Amygdala (tissue), 56 donors: ENCODE measurements at places on chromosomes 5 and 9.

DNA sequence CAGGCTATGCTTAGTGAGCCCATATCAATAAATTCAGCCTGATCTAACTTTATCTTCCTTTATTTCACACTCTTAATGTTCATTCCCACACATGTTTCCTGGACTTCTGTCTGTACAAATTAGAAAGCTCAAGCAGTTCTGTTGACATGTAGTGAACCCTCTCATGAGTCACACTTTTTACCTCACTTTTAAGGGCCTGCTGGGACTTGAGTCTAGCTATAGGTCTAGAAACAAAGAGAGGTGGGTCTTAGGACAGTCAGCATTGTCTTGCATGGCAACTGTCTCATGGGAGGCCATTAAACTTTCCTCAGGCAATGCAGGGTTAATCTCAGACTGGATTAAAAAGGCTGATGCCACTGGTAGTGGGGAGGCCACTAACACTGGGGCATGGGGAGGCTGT, 8.6 kb upstream of the CCNH start:
- DNase-seq: no peak

DNA sequence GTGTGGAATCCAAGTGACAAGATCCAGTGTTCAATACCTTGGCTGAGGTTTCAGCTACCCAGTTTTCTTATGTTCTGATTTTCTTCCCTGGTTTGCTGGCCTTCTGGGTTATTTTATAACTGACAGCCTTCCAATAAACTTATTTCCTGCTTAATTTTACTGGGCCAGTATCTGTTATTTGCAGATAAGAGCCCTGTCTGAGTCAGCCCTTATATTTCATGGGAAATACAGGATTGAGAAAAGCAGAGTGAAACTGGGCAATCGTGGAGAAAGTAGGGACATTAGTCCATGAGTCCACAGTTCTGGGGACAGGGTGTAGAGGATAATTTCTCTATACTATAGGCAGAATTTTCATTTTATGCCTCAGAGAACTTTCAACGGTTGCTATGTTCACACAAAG, 32.3 kb downstream of the TMEM167A start:
- no peak for DNase-seq

DNA sequence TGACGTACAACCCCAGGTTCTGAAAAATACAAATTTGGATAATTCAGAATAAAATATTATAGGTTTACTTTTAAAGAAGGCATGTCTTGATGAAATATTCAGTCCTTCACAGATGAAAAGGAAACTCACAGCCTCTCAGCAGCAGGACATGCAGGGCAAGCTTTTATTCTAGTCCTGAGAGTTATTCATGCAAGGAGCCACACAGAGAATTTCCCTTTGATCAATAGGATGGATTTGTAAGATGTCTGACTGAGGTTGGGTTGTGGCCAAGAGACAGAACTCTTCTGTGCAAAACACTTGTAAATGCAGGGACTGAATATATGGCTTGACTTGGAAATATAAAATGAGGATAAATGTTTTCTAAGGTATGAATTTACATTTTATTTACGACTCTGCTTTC, 48.8 kb upstream of the TBCA start:
- DNase-seq: no peak

- no peak for DNase-seq
Measured at GRCh38 chr9:82038897-82039296, 50.3 kb downstream of the SPATA31D1 start.

- no peak for DNase-seq
Measured at GRCh38 chr5:6188344-6188743, 190.0 kb downstream of the MED10 start.

DNA sequence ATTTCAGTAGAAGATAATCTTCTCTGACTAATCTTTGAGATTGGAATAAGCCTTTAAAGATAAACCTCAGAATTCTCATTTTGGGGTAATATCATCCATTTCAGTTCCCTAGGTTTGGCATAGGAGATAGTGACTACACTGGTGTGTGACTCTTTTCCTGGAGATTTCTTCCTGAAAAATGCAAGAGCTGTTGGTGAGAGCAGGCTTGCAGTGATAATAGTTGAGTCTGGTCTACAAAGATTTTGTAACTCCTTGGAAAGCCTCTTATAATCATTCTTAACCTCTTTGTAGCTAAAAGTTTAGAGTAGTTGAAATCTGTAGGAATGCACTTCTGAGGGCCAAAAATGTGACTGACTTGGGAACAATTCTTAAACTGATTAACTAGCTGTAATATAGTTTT, 23.4 kb downstream of the RANBP17 start:
- DNase-seq: no peak

DNA sequence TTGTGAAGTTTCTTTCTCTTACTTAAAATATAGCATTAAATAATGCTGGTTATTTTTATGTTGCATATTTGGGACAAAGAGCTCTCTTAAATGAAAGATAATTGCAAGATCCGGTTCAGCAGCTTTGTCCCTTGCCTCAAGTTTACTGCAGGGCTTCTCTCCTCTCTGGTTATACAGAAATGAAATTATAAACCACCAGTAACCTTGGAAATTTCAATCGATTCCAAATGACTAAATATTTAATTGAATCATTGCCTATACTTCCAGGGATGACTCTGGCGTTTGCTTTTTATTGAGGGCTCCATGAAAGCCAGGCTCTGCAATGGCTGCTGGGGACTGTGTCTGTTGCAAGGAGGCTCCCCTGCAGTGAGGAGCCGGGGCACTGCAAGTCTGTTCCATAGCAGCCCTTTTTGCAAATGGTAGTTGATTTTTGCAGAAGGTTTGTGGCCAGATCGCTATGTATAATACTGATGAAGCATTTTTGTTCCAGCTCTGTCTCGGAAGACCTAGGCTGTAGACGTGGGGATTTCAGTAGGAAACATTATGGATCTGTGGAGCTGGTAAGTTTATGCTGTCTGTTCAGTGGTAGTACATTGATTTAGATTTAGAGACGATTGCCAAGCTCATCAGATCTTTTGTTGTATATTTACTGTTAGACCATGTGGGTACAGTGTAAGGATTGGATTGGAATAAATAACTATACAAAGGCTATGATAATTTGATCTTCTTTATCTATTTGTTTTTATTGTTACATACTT, at the start of gene GARNL3:
Gene GARNL3 (plus strand): TSS at position 313 of the 758 bp plus-strand sequence. CDS start 104 bp downstream, at position 417.
- DNase-seq: peak; percentile 48

- DNase-seq: no peak
Measured at GRCh38 chr9:78326564-78326963, 29.6 kb downstream of the PSAT1 start.
